Cerebellar nuclear complex (tissue), 1 donor: ENCODE measurements at places on chromosomes 16 and 17.

DNA sequence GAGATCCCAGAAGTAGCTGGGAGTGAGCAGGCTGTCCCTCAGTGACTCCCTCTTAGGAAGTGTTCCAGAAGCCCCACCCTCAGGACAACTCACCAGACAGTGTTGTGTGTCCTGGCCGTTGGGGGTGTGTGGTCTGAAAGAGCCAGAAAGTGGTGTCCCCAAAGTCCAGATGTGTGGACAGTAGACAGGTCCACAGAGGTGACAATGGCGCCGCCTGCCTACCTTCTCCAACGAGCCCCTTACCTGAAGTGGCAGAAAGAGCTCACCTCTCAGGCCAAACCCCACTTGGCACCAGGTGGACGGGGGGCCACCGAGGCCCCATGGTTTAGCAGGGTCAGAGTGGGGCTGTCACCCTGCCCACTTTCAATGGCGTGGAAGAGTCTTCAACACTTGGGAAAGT, 19.9 kb downstream of the C17orf100 start:
- no peak for DNase-seq

GRCh38 chr17:44355642-44356099, 8.0 kb downstream of the FAM171A2 start:
- DNase-seq = no peak

DNA sequence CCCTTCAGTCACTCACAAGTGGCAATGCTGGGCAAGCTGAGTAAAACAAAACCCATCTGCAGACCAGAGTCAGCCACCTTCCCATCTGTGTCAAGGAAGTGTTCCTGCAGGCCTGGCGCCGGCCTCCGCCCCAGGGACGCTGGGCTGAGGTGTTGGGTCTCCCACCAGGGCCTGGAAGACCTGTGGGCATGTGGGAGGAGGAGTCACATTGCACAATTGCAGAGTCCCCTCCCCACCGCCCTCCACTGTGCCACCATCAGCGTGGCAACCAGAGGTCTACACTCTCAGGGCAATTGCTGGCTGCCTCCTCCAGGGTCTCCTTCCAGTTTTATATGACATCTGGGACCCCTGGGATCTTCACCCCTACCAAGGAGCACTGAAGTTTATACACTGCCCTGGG, 3.0 kb upstream of the MYO15A start:
- no peak for DNase-seq

DNA sequence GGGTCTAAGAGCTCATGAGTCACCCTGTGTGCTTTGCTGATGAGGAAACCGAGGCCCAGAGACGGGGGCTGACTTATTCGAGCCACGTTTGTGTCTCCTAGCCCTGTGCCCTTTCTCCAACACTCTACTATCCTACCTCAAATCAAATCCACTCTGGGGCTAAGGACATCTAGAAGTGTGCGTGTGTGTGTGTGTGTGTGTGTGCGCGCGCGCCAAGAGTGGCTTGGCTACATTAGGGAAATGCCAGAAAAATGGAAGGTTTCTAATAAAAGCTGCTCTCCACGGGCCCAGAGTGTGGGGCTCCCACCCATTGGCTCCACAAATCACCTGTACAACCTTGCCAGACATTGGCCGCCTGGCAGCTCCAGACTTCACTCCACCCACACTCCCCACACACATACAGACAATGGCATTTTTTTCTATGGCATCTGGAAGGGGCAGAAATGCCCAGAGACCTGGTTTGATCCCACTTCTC, 30.3 kb upstream of the PHOSPHO1 start:
- no peak for DNase-seq

DNA sequence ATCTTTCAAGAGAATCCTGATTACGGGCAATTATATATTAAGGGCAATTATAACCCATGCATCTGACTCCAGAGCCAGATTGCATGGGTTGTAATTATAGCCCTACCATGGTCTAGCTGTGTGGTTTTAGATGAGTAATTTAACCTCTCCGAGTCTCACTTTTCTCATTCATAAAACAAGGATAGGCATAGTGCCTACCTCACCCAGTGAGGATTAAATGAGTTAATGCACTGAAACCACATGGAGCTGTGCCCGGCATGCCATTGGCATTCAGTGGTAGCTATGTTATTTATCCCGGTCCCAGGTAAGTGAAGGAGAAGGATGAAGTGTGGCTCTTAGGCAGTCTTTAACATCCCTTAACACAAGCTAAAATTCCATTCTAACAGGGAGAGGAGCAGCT, 6.3 kb downstream of the SNX20 start:
- no peak for DNase-seq

- no peak for DNase-seq
These were observed 47.7 kb downstream of the ADAMTS18 start for GRCh38 chr16:77386831-77387814.

GRCh38 chr17:3440451-3440850, 6.8 kb upstream of the OR1E2 start:
- no peak for DNase-seq

- no peak for DNase-seq
These were observed 4.5 kb downstream of the PMP22 start for GRCh38 chr17:15260376-15261257.

GRCh38 chr16:10806698-10807097, 11.9 kb downstream of the TVP23A start:
- DNase-seq = no peak

GRCh38 chr16:76456016-76456415, 178.8 kb downstream of the CNTNAP4 start:
- no peak for DNase-seq

DNA sequence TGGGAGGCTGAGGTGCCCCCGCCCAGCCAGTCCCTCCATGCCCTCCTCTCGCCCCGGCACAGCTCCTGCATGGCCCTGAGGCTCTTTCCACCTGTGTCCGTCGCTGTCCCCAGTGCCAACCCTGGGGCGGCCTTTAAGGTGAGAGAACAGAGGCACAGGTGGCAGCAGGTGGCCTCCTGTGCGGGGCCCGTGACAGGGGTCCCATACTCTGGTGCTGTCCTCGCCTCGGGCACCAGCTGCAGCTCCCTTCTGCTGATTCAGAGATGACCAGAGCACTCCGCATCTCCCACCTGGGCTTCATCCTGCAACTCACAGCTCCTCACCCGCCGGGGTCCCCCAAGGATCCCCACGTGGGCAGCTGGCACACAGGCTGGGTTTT, 8.0 kb downstream of the PRSS27 start:
- DNase-seq = no peak

GRCh38 chr16:87930456-87930855, 5.9 kb downstream of the CA5A start:
- DNase-seq = no peak

- no peak for DNase-seq
These were observed 19.8 kb downstream of the B9D1 start for GRCh38 chr17:19342611-19343255.

GRCh38 chr17:632560-632959, 82.1 kb downstream of the VPS53 start:
- DNase-seq = no peak

DNA sequence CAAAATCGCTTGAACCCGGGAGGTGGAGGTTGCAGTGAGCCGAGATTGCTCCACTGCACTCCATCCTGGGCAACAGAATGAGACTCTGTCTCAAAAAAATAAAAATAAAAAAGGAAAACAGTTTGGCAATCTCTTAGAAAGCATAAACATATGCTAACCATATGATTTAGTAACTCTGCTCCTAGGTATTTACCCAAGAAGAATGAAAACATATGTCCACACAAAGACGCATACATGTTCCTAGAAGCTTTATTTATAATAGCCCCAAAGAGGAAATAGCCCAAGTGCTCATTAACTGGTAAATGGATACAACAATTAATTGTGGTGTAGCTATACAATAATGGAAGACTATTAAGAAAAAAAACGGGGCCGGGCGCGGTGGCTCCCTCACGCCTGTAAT, 18.5 kb upstream of the CDH1 start:
- DNase-seq = no peak

DNA sequence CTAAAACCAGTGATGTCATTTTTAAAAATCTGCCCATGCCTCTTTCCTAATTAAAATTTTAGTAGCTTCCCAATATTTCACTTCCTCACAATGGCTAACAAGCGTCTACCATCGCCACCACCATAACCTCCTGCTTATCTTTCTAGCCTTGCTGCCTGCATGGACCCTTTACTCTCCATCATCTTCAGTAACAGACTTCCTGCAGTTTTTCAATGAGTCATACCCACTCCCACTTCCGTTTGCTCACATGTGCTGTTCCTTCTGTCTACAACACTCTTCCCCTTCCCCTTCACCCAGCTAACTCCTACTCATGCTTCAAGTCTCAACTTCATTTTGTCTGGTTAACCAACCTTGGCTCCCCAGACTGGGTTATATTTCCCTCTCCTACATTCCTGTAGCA, 12.8 kb upstream of the SKAP1 start:
- DNase-seq = no peak

- no peak for DNase-seq
These were observed 129.5 kb downstream of the PRKCA start for GRCh38 chr17:66431910-66432309.

DNA sequence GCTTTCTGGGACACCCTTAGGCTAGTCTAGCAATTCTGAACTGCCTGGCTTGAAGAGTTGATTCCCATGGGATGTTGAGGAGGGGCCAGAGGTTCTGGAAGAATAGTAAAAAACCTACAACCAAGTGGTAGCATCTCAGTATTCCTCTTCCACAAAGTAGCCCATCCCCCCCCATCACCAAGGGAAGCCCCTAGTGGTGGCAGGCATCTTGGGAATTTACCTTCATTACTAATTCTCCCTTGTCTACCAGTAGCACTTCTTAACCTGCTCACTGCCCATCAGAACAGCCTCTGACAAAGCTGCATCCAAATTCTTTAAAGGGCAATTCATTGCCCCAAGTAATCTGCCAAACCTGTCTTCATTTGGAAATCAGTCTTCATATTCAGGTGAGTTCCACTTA, 12.8 kb upstream of the RAB11FIP4 start:
- DNase-seq = no peak

DNA sequence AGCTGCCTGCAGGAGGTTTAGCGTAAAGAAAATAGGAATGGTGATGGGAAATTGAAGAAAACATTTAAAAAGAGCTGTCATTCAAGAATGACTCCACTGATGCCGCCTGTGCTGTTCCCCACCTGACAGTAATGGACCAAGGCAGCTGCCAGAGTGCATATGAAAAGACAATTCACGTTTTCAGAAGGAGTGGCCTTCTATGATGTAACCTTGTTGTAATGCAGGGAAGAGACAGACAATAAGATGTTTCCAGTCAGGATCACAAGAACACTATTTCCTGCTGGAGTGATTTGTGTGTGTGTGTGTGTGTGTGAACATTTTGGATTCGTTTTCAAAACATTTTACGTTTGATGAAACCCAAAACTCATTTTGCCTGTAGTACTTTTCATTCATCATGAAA, 203.7 kb downstream of the LGALS9B start:
- DNase-seq = no peak

- no peak for DNase-seq
These were observed 4.2 kb upstream of the CBX4 start for GRCh38 chr17:79843474-79843815.

GRCh38 chr17:27631897-27632725, 1.1 kb downstream of the LGALS9 start:
- no peak for DNase-seq

DNA sequence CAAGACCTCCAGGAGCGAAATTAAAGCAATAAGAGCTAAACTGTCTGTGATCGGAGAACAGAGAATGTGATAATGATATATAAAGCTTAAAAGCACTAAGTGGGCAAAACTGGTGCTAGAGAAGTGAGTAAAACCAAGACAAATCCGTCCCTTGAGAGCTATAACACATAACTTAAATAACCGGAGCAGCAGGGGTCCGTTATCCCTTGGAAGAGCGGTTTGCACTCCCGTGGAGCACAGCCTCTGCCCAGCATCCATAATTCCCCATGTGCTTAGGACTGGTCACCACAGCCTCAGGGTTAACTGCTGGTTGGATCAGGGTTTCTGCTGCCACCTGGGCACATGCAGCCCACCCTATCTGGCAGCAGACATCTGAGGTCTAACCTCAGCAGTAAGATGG, 489.0 kb downstream of the NPIPA7 start:
- DNase-seq = no peak

- DNase-seq = no peak
These were observed 4.5 kb upstream of the MNT start for GRCh38 chr17:2405247-2405926.

GRCh38 chr16:89924925-89925307, 1.8 kb downstream of the TUBB3 start:
- DNase-seq = no peak

- DNase-seq = no peak
These were observed 10.1 kb upstream of the CD300LF start for GRCh38 chr17:74722782-74723181.

DNA sequence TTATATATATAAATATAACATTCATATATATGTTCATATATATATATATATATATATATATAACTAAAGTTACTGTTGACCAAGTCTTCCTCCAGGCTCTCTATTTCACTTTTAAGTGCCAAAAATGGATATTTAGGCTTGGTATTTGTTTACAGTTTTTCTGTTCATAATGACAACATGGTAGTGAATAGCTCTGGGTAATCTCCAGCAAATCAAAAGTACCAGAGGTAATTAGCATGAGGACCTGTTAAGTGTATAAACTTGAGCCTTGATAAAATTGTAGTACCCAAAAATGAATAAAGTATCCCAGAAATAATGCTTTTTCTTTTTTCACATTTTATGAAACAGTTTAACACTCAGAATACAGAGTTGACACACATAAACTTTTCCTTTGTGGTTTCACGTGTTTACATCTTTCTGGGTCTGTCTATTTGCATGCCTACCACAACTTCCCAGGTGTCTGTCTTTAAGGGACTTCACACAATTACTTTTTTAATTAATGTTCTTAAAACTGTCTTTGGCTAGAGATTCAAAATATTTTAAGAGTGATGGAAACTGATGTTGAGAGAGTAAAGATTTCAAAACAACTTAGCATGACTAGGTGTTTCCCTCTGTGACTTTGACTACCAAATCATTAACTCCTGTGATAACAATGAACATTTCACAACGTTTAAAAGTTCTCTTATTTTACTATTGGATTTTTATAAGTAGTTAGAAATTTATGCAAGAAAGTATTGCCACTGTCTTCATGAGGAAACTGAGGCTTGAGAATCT, 47.9 kb downstream of the RABEP1 start:
- DNase-seq = no peak

- DNase-seq = no peak
These were observed 6.4 kb downstream of the PDK2 start for GRCh38 chr17:50101346-50102163.
